ENCODE measurements at places on chromosomes 2 and 18.

DNA sequence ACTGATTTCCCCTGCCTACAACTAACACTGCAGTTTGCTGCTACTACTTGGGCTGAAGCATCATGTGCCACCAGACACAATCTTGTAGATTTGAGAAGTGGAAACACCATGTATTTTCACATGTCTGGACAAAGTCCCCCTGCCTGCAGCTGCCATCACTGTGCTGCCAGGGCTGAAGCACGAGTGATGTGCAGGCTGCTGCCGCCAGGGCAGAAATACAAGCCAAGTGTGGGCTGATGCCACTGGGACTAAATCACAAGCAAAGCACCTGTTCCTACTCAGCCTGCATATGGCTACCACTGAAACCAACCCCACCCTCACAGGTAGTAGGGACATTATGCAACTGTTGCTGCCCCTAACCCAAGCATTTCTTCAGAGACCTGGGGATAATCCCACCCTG is 179.5 kb upstream of the SLC35G4 start:
- DNase-seq, result no peak

DNA sequence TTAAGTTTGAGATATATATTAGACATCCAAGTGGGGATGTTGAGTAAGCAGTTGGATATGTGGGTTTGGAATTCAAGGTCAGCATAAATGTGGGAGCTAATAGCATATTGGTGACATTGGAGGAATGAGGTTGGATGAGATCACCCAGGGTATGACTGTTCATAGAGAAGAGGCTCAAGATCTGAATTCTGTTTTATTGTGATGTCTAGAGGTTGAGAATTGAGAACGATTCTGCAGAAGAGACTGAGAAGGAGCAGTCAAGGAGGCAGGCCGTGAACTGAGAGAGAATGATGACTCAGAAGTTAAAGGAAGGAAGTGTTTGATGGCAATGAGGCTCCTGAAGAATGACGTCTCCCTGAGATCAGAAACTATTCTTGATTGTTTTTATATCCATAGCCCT is 5.9 kb downstream of the SERPINB11 start:
- no peak for DNase-seq

- no peak for DNase-seq
Observed at GRCh38 chr2:174117951-174118930, 130.1 kb downstream of the OLA1 start.

GRCh38 chr2:100767810-100768806 is 51.8 kb upstream of the NPAS2 start:
- no peak for DNase-seq

- no peak for DNase-seq
Observed at GRCh38 chr2:96305979-96306308, 598 bp upstream of the SNRNP200 start.

DNA sequence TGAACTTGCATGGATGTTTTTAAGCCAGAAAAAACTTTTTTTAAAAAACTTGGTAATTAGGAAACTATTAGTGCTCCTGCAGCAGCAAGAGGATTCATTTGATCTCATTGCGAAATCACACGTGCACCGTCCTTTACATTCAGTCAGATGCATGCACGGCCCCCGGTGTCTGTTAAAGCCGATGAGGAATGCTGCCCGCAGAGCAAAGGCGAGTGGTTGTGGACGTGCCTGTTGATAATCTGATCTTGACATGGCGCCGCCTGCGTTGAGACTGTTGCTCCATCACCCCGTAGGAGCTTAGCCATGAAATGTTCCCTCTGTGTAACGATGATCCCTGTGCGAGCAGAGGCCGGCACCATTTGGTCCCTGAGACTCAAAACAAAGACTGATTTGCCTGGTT is 300.0 kb downstream of the GBX2 start:
- no peak for DNase-seq

GRCh38 chr2:78024996-78025395 is 502.8 kb upstream of the LRRTM4 start:
- DNase-seq, result no peak

- no peak for DNase-seq
Observed at GRCh38 chr2:99487906-99488305, 1.9 kb downstream of the REV1 start.

Data from stimulated activated CD4-positive, alpha-beta T cell treated with anti-CD3 and anti-CD28 coated beads, Interleukin-15, amount 100 ng/mL, for 1 hour (primary cell).